ENCODE measurements at places on chromosomes 3 and 15.

DNA sequence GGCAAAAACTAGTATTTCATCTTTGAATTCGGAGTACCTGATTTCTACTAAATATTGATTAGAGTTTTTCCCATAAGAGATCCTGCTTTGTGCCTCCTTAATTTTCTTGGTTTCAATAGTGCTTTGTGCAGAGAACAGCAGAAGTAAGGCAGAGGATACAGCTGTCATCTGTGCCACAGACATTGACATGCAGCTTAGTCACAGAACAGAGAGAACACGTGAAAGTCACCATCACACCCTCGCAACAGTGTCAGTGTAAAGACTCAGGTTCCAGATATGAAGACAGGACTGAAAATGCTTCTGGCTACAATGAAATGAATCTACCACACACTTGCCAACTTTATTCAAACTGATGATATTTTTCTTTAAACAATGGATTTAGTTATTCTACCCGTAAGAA is 942.8 kb upstream of the CFAP20DC start:
- DNase-seq, result no peak

DNA sequence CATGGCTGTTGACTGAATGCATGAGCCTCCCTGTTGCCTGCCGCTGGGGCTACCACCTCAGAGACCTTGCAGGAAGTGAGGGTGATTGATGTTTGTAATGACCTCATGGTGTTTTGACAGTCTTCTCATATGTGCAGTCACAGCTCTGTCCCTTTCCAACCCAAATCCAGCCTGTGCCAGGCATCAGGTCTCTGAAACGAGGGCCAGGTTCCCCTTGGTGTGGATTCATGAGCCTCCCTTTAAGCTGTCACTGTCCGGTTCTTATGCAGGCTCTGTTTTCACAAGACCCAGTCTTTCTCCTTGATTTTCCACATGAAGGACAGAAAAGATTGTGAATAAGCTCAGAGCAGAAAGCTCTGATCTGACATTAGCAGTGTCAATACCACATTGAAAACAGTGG is 43.1 kb downstream of the CEMIP start:
- no peak for DNase-seq

DNA sequence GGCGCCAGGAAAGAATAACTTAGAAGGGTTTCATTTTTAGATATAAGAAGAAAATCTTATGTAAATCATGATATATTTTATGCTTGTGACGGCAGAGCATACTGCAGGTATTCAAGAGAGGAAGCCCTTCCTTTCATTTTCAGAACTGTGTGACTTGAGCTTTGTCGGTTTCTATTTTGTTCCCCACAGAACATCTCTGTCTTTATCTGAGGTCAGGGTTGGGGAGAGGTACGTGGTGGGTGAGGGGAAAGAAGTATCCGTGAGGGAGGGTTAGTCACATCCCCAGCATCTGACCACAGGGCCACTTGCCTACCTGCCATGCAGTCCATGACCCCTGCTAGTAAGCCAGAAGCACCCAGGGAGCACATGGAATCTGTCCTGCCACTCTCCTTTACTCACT is 126.5 kb downstream of the DGKG start:
- no peak for DNase-seq

DNA sequence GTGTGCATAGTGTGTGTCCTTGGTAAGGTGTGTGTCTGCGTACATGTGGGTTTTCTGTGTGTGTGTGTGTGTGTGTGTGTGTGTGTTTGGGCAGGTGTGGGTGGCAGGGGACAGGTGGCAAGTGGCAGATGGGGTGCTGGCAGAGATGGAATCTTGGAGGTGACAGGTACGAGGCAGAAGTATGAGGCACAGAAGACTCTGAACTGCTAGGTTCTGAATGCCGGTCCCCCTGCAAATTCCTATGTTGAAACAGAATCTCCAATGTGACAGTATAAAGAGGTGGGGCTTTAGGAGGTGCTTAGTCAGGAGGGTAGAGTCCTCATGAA is 29.8 kb downstream of the SRPRB start:
- no peak for DNase-seq

GRCh38 chr15:85825118-85825517 is 30.4 kb upstream of the KLHL25 start:
- no peak for DNase-seq

GRCh38 chr3:186705882-186706780 is 11.0 kb upstream of the KNG1 start:
- peak; percentile 11 for DNase-seq

GRCh38 chr3:185175370-185175987 is 22.6 kb upstream of the C3orf70 start:
- no peak for DNase-seq

GRCh38 chr15:90020021-90020735 is 19.1 kb downstream of the ZNF710 start:
- no peak for DNase-seq

GRCh38 chr3:151044706-151045105 is 40.8 kb upstream of the MED12L start:
- no peak for DNase-seq

DNA sequence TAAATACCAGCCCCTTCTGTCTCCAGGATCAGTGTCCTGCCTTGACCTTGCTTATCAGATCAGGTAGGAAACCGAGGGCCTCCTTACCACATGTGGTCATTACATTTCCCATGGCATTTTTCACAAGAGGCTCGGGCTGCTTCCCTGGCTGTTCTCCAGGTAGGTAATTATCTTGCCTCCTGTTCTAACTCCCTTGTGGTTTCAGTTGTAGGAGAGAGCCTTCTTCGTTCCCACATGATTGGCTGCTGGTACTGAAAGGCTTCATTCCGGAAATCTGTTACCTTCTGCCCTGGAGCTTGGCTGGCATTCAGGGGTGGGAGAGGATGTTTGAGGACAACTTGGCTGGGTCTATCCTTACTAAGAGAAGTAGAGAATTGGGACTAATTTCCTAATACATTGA is 46.8 kb upstream of the RORA start:
- no peak for DNase-seq

- DNase-seq, result no peak
Measured at GRCh38 chr3:32508711-32509110, 6.1 kb upstream of the CMTM6 start.

DNA sequence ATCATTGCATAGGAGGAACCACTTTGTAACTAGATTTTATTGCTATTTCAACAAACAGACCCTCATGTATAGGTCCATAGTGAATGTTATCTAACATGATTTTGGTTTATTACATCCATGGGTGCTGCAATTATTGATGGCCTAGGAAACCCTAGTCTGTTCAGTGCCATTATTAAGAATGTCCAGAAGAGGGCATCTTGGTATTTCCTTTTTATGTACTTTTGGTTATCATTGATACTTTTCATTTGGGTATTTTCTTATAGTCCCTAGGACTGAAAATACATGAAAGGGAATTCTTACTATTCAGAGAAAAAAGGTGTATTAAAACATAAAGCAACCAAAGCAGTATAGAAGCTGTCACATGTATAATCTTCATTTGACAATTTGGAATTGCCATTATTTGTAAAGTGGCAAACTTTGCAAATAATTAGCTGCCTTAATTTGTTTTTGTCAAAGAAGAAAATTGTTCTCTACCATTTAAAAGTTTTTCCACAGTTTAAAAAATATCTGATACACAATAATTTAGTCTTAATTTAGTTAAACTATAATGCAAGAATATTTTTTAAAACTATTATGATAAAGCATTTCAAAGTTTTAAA is 48.7 kb downstream of the CNOT10 start:
- DNase-seq, result no peak

DNA sequence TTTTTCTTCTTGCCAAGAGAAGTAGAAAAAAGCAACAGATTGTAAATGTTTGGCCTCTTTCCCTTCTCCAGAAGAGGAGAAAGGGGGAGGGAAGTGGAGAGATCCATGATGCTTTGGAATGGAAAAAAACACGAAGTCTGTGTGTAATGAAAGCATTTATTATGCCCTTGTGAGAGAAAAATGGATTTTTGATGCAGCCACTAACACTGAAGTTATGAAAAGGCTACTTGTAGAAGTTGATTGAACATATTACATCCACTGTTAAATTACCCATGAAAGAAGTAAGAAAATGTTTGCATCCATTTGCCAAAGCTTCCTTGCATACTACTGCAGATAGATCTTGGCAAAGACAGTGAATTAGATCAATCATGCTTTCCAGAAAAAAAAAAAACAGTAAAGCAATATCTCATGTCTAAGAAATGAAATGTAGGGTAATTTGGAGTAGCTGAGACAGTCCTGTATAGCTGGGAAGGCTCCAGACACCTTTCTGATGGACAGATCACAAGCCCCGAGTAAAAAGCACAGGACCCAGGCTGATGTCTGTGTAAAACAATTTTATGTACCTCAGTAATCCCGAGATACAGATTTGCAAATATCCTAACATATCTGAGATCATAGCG is 295.5 kb downstream of the PLOD2 start:
- DNase-seq, result no peak

DNA sequence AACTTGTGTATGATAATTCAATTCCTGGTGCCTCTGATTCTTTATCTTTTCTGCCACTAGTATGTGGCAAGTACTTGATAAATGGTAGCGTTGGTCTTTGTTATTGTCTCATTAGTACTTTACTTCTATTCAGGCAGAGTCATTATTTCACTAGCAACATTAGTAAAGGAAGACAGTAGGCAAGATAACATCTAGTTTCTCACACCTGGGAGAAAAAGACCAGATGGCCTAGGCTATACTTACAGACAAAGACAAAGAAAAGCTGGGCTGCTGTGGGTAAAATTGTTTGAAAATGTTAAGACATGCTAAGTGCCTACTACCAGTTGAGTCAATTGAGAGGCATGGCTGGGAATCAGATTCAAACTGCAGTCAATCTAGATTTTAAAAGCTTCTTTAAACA is 198.7 kb upstream of the CMC1 start:
- no peak for DNase-seq

DNA sequence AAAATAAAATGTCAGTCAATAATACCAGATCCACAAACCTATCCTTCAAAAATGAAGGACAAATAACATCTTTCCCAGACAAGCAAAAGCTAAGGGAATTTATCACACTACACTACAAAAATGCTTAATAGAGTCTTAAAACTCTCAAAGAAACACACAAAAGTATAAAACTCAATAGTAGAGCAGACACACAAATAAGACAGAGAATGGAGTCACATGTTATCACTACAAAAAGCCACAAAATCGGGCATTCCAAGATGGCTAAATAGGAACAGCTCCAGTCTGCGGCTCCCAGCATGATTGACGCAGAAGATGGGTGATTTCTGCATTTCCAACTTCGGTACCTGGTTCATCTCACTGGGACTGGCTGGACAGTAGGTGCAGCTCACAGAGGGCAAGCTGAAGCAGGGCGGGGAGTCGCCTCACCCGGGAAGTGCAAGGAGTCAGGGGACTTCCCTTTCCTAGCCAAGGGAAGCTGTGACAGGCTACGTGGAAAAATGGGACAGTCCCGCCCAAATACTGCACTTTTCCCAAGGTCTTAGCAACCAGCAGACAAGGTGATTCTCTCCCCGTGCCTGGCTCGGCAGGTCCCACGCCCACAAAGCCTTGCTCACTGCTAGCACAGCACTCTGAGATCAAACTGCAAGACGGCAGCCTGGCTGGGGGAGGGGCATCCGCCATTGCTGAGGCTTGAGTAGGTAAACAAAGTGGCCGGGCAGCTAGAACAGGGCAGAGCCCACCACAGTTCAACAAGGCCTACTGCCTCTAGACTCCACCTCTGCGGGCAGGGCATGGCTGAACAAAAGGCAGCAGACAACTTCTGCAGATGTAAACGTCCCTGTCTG is 46.3 kb downstream of the SENP7 start:
- no peak for DNase-seq

DNA sequence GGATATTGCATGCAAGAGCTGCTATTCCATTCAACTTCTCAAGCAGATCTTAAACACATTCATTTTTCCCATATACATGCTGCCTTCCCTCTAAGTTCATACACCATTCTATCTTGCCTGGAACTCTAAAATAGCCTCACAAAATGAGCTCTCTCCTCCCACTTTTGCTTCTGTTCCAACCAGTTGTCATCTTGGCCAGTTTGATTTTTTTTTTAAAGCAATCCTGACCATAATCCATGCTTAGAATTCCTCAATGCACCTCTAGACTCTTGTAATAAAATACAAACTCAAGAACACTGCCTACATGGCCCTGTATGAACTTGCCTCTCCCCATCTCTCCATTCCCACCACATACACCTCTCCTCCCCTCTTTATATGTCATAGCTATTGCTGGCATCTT is 68.6 kb upstream of the NPHP3 start:
- no peak for DNase-seq

DNA sequence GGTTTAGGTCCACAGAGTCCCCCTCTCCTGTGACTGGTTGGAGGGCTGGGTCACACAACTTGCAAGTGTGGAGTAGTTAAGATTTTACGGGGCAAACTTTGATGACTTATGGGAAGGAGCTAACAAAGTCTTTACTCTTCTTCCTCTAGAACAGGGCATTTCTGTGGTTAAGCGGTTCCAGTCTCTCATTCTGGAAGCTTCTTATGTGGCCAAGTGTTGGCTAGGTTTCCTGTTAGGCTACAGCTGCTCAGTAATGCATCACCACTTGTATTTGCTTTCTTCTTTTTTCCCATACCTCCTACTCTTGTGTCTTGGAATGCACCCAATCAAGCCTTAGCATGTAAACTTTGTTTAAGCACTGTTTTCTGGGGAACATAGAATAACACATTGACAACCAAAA is 100.6 kb upstream of the PLAAT1 start:
- DNase-seq, result no peak

DNA sequence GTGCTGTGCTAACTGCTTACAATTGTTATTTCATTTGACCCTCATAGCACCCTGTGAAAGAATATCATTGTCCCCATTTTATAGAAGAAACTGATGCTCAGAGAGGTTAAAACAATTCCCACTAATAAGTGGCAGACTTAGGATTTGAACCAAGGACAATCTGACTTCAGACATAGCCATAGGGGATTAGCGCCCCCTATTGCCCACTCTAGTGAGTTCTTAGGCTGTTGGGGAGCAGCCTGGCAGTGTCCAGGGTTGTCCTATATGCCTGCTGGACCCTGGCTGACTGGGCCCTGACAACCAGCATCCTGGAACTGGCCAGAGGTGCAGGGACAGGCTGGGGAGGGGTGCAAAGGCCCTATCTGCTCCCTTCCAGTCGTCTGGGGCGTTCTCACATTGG is 15.4 kb downstream of the DPH3 start:
- no peak for DNase-seq

GRCh38 chr3:139304383-139304782 is 39.4 kb upstream of the MRPS22 start:
- no peak for DNase-seq

- no peak for DNase-seq
Measured at GRCh38 chr3:59153648-59154047, 103.8 kb upstream of the CFAP20DC start.

GRCh38 chr3:100044369-100044768 is 69.9 kb downstream of the FILIP1L start:
- no peak for DNase-seq

GRCh38 chr3:23819599-23820360 is 14.0 kb downstream of the UBE2E1 start:
- no peak for DNase-seq

DNA sequence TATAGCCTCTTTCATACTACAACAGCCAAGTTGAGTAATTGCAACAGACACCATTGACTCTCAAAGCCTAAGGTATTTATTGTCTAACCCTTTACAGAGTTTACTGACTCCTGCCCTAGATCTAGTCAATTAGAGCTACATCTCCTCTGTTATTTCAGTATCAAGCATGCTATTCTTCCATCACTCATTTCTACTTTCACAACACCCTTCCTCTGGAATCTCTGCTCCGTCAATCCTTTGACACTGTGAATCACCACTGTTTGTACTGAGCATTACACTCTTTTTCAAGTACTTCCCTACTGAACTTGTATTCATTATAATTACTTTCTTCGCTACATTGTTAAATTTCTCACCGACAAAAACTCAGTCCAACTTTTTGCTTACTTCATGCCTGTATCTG is 121.8 kb downstream of the ZNF609 start:
- no peak for DNase-seq

Data from stimulated activated CD4-positive, alpha-beta T cell treated with anti-CD3 and anti-CD28 coated beads, Interleukin-12 subunit alpha, Interleukin-12 subunit beta, amount 100 ng/mL, for 24 hours (primary cell).